ENCODE measurements at places on chromosomes 11 and 22.

- no peak for DNase-seq
Measured at GRCh38 chr11:92696076-92696475, 273.4 kb upstream of the MTNR1B start.

GRCh38 chr22:21660904-21661303 lies 4.9 kb upstream of the PPIL2 start:
- DNase-seq, result no peak

GRCh38 chr11:116698080-116698479 lies 74.7 kb downstream of the BUD13 start:
- DNase-seq, result no peak

DNA sequence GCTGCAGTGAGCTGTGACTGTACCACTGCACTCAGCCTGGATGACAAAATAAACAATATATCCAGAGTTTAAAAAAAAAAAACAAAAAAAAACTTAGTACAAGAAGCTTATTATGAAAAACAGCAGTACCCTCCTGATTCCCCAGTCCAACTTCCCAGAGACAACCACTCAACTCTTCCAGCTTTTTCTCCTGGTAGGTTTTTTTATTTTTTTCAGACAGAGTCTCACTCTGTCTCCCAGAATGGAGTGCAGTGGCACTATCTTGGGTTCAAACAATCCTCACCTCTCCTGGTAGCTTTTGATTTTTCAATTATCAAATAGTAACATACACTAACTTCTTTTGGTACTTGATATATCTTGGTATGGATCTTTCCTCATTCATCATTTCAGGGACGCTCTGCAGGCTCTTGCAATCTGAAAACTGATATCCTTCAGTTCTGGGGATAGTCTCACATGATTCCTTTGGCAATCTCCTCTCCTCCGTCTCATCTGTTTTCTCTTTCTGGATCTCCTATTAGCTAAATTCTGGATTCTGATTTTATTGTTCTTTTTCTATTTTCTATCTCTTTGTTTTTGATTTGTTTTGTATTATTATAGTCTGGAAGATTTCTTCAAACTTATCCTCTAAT lies 44.9 kb downstream of the ALG9 start:
- DNase-seq, result no peak

DNA sequence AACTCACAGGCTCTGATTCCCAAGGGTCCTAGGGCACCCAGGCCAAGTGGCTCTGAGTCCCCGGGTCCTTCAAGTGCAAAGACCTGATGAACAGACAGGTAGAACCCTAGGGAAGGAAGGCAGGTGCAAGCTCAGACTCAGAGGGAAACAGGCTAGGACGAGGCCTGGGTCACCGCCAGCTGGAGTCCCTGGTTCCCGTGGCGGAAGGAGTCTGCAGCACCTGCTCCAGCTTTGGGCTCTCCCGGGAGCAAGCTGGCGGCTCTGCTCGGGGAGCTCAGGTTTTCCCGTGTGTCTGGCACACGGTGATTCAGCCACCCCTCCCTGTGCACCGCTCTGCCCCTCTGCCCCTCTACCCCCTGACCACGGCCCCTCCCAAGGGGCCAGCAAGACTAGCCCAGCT lies 59.8 kb downstream of the WNT7B start:
- no peak for DNase-seq

DNA sequence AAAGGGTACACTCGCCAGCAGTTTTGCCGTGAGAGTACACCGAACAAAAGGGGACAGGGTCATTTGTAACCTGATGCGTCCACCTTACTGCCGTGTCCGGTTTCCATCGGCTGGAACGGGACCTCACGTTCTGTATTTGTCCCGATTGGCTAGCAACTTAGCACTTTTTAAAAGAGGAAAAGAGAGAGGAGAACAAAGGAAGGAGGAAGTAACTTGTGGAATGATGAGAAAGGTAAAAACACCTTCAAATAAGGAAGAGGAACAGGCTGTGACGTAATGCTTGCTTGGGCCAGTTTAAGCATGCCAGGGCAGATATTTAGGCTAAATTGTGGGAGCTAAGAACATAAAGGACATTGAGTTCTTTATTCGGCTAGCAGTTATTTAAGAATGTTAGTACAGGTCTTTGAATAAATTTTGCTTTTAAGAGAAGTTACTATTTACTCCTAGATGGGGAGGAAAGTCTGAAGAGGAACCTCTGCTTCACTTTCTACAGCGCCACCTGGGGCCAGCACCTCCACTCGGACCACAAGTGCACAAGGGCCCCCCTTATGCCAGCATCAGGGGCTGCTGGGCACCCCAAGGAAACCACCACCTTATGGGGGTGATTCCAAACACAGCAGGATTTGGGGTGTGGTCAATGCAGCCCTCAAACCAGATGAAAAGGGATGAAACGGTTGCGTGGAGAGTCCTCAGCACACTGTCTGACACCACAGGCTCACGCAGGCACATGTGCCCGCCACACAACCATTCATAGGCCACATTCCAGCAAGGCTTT lies 5.8 kb downstream of the ARSA start:
- peak; percentile 75 for DNase-seq

DNA sequence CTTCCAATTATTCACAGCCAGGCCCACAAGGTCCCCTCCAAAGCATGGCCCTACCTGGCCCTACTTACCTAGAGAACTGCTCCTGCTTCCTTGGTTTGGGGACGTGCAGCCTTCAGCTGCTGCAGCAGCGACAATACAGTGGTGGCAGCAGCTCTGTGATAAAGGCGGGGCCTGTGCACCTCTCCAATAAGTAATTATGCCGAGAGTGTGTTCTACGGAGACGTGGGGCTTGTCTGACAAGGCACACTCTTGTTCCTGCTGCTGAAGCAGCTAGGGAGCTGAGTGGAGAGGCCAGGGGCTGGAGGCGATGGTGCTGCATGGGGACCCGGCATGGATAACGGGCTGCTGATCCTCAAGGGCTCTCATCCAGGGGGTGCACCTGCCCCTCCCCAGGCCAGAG lies 98.0 kb upstream of the THY1 start:
- no peak for DNase-seq

DNA sequence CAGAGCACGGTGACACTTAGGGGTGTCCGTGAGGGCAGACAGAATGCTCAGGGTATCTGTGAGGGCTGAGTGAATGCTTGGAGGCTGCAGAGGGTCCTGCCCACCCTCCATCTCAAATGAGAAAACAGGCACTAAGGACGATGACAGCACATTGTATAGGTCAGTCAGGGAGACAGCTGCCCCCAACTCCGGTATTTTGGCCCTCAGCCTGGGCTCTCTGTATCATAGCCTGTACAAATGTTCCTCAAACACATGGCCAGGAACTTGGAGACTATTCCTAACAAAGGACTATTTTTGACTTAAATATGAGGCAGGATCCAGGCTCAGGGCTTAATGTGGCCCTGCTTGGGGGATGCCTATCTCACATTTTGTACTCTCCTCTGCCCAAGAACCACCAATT lies 145.4 kb downstream of the OPCML start:
- DNase-seq, result no peak

DNA sequence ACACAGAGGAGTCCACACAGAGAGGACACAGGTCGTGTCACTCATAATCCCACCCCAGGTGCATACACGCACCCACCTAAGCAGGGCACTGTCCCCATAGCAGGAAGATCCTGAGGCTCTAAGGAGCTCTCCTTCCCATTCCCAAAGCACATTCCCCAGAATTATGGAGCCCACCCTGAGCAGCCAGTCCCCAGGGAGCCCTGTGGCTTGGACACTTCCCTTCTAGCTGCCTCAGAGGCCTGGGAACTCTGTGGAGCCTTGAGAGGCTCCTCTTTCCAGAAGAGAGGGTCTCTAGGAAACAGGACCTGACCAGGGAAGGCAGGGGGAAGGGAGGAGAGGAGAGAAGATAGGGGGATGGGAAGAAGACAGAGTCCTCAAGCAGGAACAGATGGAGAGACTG lies 29.8 kb downstream of the ARHGEF17 start:
- DNase-seq, result no peak

GRCh38 chr22:45094825-45095224 lies 68.9 kb upstream of the NUP50 start:
- DNase-seq, result no peak

DNA sequence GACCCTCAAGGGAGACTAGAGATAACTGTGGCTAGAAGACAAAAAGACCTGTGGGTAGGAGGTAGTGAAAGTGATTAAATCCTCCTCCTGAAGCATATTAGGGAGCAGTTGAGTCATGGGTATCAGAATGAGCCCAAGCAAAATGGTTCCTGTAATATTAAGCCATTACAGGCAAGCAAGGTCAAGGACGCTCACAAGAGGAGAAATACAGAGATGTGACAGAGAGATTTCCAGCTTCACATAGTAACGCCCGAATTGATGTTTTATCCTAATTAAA lies 77.7 kb downstream of the FAM76B start:
- no peak for DNase-seq

DNA sequence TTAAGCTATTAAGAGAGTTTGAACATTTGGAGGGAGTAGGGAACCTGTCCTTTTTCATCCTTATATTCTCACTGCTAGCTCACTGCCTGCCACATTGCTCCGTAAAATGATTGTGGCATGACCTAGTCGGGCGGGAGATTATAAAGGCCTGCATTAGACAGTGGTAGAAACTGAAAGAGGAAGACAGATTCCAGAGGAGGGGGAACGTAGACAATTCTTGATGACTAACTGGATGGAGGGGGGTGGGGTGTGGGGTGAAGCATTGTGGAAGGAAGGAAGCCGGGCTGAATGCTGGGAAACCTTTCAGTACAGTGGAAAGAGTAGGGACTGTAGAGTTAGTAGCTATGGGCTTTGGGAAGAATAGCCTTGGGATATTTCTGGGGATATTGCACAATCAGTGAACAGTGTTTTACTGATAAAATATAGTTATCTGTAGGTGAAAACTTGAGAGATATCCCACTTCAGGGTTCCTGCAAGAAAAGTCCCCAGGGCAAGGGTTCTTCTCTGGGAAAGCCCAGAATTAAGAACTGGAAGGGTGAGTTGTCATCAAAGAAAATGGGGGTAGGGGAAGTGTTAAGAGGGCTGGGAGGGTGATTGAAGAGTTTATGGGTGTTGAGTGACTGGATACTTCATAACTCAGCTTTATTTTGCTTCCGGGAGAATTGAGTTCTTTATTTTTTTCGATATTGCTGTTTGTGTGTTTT lies 2.1 kb downstream of the MED15 start:
- DNase-seq, result peak; percentile 51

GRCh38 chr11:105767931-105768330 lies 158.1 kb downstream of the GRIA4 start:
- no peak for DNase-seq

DNA sequence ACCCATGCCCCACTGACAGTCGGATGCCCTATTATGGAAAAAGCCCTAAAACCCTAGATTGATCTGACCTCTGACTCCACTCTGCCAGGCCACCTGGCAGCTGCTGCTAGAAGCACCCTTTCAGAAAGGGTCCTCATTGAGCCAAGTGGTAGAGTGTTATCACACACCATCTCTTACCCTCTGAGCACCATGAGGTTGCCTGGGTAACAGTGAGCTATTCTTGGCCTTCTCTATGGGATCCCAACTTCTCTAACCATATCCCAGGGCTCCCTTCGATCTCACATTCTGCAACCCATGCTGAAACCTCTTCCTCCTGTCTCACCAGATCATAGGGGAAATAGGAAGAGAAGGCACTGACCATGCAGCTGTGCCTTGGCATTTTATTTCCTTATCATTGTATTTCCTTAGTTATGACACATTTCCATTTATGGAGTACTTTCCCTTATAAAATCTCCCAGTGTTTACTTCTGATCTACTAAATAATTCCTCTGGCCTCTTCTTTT lies 52.7 kb downstream of the MPPED2 start:
- DNase-seq, result no peak

DNA sequence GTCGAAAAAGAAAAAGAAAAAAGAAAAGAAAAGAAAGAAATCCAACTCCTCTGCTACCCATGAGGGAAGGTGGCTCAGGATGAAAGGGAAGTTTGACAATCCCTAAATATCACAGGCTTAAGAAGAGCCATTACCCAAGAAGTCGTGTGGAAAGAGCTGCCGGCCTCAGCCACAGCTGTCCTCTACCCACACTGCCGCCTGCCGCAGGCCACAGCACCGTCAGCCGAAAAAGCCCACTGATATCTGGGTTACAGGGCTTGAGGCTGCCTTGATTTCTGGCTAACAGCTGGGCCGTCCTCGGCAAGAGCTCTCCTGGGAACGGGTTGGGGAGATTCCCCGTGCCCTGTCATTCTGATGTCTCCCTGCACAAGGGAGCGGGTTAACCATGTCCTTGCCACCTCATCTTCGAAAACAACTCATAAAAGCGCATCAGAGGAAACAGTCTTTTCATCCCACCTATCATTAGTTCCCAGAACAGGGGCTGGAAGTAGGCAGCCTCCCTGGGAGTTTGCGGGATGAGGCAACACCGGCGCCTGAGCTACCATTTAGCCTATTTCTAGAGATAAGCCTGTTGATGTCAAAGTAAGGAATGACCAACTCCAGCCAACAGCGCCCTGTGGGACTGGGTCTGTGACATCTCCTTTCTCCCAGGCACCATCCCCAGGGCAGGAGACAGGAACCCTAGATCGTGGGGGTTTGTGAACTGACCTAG lies 21.8 kb upstream of the SNX32 start:
- DNase-seq, result no peak

DNA sequence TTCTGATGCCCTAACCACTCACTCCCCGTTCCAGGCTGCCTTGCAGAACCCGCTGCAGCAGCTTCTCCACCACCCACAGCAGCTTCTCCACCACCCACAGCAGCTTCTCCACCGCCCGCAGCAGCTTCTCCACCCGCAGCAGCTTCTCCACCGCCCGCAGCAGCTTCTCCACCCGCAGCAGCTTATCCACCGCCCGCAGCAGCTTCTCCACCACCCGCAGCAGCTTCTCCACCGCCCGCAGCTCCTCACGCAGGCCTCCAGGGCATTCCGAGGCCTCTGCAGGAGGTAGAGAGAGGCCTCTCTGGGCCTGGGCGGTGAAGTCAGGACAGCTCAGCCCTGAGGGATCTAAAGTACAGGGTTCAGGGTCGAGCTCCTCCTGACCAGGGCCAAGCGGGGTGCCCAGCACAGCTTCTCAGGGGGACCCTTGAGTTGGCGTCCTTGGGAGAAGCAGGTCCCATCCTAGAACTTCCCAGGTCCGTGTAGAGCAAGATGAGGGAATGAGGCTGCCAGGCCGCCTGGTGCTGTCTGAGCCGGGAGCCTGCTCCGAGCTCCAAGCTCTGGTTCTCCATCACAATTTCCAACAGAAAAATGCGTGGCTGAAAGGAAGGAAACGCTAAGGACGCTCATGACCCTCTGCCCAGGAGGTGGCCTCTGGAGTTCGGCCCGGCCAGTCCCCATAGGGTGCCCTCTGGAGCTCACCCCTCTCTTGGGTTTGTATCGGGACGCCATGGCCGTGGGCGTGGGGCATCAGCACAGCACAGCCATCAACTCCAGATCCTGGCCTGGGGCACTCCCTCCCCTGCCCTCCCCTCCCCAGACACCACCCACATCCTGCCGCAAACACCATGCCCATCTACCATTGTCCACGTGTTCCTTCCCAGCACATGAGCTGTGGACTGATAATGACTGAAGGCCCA lies 528.6 kb downstream of the BRD1 start:
- no peak for DNase-seq

DNA sequence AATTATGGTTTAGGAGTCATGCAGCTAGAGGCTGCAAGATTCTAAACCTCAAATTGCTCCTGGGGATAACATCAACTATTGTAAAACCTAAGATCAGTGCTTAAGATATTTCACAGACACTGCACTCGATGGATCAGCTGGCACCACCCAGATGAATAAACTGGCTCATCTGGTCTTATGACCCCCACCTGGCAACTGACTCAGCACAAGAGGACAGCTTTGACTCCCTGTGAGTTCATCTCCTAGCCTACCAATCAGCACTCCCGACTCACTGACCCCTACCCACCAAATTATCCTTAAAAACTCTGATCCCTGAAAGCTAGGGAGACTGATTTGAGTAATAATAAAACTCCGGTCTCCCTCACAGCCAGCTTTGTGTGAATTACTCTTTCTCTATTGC lies 782 bp upstream of the TTC12 start:
- DNase-seq, result no peak

GRCh38 chr11:119028346-119029068 lies 2.2 kb downstream of the SLC37A4 start:
- no peak for DNase-seq
